Activated T-cell treated with anti-CD3 and anti-CD28 coated beads, Interleukin-2, amount 50 U/mL, for 1 hour (primary cell): ENCODE measurements at places on chromosomes 4 and X.

DNA sequence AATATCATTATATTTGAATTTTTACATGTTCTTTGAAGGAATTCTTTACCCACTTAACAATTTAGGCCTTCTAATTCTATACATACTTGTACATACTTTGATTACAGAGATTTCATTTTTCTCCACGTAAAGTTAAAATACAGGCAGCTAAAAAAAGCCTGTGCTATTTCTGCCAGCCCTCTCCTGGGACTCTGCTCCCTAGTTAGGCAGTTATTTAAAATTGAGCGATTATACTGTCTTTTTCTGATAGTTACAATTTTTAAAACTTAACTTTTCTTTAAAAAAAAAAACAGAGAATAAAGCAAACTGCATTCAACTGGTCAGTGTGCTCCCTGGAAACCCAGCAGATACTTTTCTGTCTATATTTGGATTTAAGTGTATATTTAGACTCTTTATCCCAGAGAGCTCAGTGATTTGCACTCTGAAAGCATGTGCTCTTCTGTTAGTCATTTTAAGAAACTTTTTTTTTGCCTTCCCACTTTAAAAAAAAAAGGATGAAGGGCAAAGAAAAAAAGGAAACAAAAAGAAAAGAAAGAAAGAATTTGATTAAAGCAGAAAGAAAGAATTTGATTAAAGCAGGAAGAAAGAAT lies 18.1 kb upstream of the FAM241A start:
- DNase-seq: no peak

DNA sequence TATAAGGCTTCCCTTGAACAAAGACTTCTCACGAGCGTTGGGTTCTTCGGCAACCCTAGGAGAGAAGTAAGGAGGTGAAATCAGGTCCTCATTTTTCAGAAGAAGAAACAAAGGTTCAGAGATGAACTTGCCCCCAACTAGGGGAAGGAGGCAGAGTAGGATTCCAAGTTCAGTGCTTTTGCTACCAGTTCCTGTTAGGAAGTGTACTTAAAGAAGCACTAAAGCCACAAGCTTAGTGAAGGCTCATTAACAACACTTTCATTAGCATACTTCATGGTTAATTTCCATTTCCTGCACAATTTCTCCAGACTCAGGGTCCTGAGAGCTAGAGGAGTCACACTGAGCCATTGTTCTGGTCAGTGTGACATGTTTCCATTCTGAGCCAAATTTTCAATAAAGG lies 52.1 kb downstream of the VSIG4 start:
- DNase-seq: no peak

DNA sequence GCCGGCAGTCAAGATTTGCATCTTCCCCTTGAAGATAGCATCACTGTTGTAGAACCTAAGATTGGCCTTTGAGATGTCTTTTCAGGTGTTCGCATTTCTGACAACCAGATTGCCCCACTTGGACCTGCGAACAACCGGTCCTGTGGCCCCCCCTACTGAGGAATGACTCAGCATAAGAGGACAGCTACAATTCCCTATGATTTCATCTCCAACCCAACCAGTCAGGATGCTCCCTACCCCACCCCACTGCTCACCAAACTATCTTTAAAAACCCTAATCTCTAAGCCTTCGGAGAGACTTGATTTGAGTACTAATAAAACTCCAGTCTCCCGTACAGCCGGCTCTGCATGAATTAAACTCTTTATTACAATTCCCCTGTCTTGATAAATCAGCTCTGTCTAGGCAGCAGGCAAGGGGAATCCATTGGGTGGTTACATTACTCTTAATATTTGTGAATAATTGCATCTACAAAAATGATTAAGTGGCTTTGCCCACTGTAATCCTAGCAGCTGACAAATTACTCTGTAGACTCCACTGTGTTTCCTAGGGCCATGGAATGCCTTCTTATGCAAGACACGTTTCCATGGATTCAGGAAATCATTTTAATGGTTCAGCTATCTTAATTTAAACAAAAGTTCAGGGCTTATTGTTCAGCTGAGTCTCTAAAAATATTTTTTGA lies 95.4 kb downstream of the GPR143 start:
- DNase-seq: no peak

GRCh38 chr4:7448036-7448435 lies 13.3 kb upstream of the PSAPL1 start:
- no peak for DNase-seq

DNA sequence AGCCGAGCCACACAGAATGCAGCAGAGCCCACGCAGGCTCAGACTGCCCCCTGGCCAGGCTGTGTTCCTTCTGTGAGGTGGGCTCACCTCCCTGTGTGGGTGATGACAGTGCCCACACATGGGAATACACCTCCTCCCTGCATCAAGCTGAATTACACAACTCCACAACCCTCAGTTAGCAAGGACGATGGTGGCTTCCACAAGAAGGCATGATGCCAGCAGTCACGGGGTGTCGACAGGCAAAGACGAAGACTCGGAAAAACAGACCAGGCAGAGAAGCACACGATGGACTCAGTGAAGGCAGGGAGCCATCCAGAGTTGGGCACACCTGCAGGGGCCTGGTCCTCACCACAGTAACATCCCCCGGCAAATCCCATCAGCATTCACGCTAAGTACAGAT lies 12.1 kb downstream of the LETM1 start:
- DNase-seq: no peak

DNA sequence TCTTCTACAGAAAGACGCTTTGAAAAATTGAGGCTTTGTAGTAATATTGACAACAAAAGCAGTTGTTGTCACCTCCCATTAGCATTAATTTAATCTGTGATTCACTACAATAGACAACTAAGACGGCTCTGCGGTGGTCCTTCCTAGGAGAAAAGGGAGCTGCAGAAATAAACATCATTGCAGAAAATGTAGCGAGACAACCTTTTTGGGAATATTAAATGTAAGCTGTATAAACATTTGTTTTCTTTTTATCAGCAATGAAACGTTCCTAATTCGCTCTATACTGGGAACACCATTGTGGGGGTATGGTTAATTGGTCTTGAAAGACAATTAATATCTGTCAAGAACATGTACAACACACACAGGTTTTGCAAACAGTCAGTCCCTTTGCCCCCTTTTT lies 583.3 kb upstream of the TENM3 start:
- DNase-seq: no peak

DNA sequence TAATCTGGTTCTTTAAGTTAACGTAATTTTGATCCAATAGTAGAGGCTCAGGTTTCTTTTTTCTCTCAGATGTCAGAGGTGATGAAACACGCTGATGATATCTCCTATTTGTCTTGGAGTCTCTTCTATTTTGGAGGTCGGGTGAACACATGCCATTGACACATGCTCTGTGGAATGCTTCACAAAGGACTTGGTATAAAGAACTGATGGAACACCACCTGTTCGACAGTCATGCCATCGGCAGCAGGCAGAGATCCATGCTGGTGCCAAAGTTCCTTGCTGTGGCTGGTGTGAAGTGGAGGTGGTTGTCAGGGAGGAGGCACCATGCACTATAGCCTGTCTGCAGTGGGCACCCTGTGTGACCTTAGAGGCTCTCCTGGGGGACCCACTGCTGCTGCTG lies 94.9 kb downstream of the ATP8A1 start:
- no peak for DNase-seq

GRCh38 chr4:118265312-118266144 lies 87.3 kb downstream of the PRSS12 start:
- peak; percentile 45 for DNase-seq

DNA sequence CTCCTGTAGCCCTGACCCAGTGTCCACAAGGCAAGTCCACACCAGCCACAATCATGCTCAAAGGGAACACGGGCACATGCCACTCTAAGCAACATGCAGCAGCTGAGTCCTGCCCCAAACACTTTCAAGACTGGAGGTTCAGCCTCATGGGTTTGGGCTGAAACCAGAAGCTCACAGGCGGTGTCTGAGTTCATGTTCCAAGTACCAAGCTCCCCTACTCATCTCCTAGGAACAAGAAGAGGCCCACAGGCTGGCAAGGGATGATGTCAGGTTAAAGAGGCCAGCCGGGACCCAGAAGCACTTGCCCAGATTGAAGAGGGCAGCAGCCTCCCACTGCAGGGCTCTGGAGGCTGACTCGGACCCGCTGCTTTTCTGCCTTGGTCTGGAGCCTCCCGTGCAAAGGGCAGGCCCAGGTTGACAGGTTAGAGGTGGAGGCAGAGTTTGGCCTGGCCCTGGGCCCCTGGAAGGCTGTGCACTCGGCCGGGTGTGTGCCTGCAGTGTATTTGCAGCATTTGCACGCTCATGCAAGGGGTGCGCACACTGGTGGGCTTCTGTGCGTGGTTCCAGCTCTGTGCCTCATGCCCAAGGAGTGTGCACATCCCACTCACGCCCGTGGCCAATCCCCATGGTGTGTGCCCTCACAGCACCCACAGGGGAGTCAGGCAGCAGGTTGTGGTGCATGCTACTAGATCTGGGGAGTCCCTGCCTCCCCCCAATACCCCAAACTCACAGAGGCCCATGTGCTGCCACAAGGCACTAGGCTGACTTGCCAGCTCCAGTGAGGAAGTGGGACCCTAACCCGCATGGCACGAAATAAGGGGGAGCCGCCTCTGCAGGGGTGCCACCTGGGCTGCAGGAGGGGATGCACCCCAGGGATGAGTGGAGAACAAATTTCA lies 2.4 kb downstream of the HMX1 start:
- DNase-seq: no peak

GRCh38 chr4:57042711-57043169 lies 64.0 kb downstream of the POLR2B start:
- DNase-seq: no peak

GRCh38 chrX:40143001-40143400 lies 45.2 kb upstream of the BCOR start:
- DNase-seq: no peak

DNA sequence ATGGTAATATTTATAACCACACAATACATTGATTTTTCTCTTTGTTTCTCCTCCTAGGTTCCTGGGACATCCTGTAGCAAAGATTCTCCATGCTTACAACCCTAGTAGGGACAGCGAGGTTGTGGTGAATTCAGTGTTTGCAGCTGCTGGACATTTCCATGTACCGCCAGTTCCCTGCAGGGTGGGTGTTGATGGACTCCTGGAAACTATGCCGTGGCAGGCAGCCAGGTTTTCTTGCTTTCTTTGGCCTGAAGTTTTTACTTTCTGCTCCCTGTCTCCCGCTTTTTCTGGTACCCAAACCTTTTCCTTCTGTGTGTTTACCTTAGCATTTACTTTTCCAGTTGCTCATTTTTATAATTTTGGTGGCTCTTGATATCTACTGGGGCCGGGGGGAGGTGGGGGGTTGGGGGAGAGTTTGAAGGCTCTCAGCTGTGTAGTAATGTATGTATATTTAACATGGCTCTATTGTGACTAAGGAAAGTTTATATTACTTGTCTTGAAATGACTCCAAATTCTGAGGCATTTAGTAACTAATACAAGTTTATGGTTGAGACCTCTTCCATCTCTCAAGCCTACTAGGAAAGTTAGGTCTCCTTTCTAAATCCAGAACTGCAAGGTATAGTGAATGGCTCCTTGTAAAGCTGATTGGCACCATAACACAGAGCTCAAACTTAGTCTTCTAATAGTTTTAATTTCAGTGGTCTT lies 89.7 kb downstream of the TMEM131L start:
- no peak for DNase-seq

DNA sequence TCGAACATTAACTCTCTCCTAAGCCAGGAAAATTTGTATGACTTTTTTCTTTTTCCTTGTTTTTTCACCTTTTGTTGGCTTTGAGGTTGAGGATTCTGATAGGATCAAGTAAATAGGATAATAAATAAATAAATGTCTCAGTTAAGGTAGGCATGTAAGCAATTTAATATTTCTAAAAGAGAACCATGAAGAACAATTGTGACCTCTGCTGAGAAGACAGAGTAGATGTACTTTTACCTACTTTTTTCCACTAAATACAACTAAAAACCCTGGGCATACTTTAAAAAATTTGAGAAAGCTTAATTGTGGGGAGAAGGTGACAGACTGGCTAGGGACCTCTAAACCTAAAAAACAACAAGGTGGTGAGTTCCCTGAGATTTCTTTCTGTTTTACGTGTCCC lies 31.6 kb upstream of the CLNK start:
- DNase-seq: no peak

GRCh38 chr4:144591401-144591800 lies 54.6 kb upstream of the HHIP start:
- no peak for DNase-seq

DNA sequence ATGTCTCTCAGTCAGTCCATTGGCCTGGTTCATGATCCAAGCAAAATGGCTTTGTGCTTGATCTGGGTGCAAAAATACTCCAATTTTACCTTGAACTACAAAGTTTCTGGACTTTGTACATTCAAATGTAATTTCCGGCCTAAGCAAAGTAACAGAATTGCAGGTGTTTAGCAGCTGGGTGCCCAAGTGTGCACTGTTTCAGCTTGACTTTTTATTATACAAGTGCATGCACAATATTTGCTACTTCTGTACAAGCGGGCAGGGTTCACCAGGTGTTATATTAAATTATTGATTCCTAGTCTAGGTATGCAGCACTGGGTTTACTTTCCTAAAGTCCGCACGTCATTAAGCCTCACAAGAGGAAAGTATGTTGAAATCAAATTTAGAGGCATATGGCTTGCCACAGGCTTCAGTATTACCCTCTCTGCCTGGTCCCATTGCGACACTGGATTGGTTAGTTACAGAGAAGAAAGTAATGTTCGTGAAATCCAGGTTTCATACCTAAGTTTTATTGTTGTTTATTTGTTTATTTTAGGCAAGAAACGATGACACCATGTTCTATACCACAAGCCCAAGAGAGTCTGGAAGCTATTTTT lies 376.9 kb upstream of the CTSO start:
- no peak for DNase-seq

GRCh38 chr4:99252746-99253145 lies 33.7 kb upstream of the ADH6 start:
- DNase-seq: no peak

DNA sequence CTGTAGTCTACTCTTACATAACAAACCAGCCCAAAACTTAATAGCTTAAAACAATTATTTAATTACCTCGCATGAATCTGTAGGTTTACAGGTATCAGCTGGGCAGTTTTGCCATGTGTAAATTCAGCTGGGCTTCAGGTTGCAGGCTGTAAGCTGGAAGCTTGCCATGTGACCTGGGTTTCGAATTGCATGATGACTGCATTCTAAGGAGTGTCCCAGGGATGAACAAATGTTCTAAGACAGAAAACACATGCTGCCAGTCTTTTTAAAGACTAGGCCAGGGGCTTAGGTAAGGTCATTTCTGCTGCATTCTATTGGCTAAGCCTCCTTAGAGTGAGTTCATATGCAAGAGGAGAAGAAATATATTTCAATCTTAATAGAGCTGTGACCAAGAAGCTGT lies 44.8 kb downstream of the GRIA2 start:
- no peak for DNase-seq

- DNase-seq: no peak
These were observed 132.0 kb upstream of the TET2 start for GRCh38 chr4:105014635-105015034.

GRCh38 chr4:12139296-12139695 lies 710.6 kb upstream of the HS3ST1 start:
- no peak for DNase-seq

- no peak for DNase-seq
These were observed 899.5 kb upstream of the INTU start for GRCh38 chr4:126733301-126733700.

- no peak for DNase-seq
These were observed 102.7 kb downstream of the KLHL8 start for GRCh38 chr4:87117732-87118075.
